ENCODE measurements at places on chromosomes 11 and 22. TPM values are rescaled to one million over a fixed set of nuclear protein-coding genes. Genes with fewer than 3 reads are reported as not detected.

GRCh38 chr11:61577383-61578118 is 3.3 kb downstream of the SYT7 start:
- no peaks in the 10 kb centered on the region for H3K36me3 ChIP-seq
- DNase-seq, result no peak
- H3K4me1 ChIP-seq, result peaks cover 3% of the 10 kb centered on the region
- no peak overlapping the region for H3K27ac ChIP-seq

DNA sequence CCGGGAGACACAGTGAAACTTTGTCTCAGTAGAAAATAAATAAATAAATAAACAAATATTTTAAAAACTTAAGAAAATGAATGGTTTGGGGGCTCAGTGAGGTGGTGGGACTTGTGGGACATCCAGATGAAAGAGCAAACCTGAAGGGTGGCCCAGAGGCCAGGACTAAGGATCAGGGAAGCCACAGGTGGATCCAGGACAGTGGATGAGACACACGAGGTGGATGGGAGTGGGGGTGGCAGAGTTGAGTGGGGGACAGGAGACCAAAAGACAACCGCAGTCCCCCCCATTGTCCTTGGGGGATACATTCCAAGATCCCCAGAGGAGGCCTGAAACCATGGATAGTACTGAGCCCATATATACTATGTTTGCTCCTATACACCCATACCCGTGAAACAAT is 7.1 kb downstream of the RFPL1 start:
- H3K4me3 ChIP-seq, result no peak overlapping the region
- H3K27ac ChIP-seq, result no peak overlapping the region
- H3K27me3 ChIP-seq, result peaks cover 2% of the 10 kb centered on the region
- H3K4me1 ChIP-seq, result no peaks in the 10 kb centered on the region

GRCh38 chr22:50729391-50730012 is 8.5 kb upstream of the ACR start:
- no peaks in the 10 kb centered on the region for H3K36me3 ChIP-seq
- H3K4me3 ChIP-seq, result no peak overlapping the region
- no peak overlapping the region for H3K27ac ChIP-seq
- no peak for DNase-seq
- no peaks in the 10 kb centered on the region for H3K27me3 ChIP-seq
- no peaks in the 10 kb centered on the region for H3K4me1 ChIP-seq

DNA sequence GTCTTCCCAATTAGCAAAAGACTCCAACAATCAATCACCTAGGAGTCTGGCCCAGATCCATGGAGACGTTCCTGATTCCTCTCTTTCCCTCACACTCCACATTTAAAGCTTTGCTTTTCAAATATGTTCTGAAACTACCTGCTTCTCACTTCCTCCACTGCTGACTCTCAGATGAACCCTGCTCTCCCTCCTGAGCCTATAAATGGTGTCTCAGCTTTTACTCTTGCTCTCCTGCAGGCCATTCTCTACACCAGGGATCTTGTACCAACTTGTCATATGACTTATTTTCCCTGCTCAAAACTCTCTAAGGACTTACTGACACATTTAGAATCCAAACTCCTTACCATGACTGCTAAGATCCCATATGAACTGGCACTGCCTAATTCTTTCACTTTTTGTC is 138.4 kb upstream of the DDI1 start:
- H3K27me3 ChIP-seq, result no peaks in the 10 kb centered on the region
- no peak overlapping the region for H3K4me3 ChIP-seq
- no peak for DNase-seq
- H3K27ac ChIP-seq, result no peak overlapping the region
- no peaks in the 10 kb centered on the region for H3K36me3 ChIP-seq

DNA sequence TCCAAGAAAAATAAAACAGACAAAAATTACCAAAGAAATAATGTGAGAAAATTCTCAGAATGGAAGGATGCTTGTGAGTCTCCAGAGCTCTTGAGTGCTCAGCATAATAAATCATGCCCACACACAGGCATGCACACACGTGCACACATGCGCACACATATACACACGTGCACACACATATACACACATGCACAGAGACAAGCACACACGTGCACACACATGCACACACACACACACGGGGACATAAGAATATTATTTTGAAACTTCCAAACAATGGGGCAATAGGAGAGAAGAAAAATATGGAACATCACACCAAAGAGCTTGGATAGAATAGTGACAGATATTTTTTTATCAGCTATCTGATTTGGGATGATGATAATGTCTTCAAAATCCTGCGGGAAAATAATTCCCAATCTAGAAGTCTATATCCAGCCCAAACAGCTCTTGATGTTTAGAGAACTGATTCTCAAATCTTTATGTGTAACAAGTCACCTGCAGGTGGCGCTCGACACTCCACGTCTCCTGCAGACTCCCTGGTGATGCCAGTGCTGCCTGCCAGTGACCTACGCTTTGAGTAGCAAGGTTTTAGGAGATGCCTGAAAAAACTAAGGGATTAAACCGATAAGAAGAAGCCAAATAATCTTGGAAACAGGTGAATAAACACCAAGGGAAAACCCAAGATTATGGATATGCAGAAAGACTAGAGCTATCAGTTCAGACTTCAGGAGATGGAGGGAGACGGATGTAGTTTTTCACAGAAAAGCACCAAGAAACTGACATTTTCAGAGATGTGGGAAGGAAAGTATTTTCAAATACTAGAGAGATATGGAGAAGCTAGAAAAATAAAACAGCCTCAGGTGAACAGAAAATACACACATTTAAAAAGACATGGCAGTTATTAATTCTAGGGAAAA is 743.6 kb downstream of the ETS1 start:
- H3K27ac ChIP-seq, result no peak overlapping the region

GRCh38 chr22:45197606-45198462 is 34.1 kb downstream of the NUP50 start:
- no peaks in the 10 kb centered on the region for H3K27me3 ChIP-seq
- H3K36me3 ChIP-seq, result no peaks in the 10 kb centered on the region
- no peaks in the 10 kb centered on the region for H3K4me1 ChIP-seq
- no peak for DNase-seq
- H3K4me3 ChIP-seq, result no peak overlapping the region

GRCh38 chr11:134070342-134070845 is 1.5 kb downstream of the JAM3 start:
- peaks cover 12% of the 10 kb centered on the region for H3K27me3 ChIP-seq
- no peaks in the 10 kb centered on the region for H3K4me1 ChIP-seq
- no peak overlapping the region for H3K27ac ChIP-seq
- H3K4me3 ChIP-seq, result peak overlapping the region; percentile 54
- H3K36me3 ChIP-seq, result no peaks in the 10 kb centered on the region
- no peak for DNase-seq

DNA sequence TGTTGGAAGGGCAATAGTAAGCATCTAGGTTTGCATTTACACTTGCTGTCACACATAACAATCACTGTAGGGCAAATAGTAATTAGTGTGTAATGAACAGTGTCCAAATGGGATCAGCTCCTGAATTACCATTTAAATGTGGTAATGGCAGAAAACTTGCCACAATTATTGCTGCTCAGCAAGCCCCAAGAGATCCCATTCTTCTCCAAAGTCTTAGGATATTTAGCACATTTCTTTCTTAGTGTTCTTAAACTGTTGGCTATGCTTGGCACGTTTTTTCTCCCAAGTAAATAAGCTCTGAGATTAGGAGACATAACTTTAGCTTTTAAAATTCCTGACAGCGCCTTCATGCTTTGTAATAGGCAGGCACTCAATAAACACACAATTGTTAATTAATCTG is 1037.0 kb downstream of the DLG2 start:
- H3K4me1 ChIP-seq, result no peaks in the 10 kb centered on the region
- no peaks in the 10 kb centered on the region for H3K36me3 ChIP-seq
- no peaks in the 10 kb centered on the region for H3K27me3 ChIP-seq

UCP3 gene
- 2.7 TPM for total RNA-seq

DNA sequence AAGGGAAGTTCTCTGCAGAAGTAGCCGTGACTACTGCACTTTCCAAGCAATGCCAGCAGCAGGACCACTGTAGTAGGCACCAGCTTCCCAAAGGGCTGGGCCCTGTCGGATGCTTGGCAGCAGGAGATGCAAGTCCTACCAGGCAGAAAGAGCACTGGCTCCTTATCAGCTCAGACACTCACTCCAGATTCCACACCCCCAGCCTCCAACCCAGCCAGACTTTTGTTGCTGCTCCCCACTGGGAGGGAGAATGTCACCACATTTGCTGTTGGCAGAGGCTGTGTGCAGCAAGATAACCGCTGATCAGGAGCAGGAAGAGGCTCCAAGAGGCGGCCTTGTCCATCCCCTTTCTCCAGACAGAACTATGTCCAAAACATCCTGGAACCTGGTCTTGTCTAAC is 118.7 kb downstream of the C11orf58 start:
- no peaks in the 10 kb centered on the region for H3K4me1 ChIP-seq
- no peaks in the 10 kb centered on the region for H3K36me3 ChIP-seq
- no peaks in the 10 kb centered on the region for H3K27me3 ChIP-seq
- no peak overlapping the region for H3K4me3 ChIP-seq
- DNase-seq, result no peak

THRSP gene
- not detected for total RNA-seq

DNA sequence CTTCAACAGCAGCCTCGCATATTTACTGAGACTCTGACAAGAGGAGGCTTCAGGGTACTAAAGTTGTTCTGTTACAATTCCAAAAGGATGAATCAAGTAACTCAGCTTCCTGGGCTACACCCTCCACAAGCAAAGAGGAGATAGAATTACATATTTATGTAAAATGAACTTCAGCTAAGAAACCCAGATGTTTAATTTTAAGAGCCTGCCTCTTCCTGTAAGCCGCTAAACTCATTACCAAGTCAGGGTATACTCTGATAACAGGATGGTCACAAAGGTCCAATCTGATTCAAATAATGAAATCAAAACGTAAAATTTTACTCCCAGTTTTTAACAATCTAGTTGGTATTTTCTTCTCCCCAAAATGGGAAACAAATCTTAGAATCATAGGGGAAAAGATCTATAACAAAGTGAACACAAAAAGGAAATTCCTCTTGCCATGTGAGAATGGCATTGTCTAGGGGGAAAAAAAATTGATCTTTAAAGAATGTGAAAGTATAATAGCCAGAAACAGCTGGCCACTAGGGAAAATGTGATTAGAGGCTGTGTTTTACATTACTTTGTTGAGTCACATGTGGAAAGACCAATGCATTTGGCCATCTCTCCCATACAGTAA is 30.9 kb downstream of the CHEK2 start:
- H3K4me3 ChIP-seq, result no peak overlapping the region
- peaks cover 31% of the 10 kb centered on the region for H3K4me1 ChIP-seq
- no peaks in the 10 kb centered on the region for H3K36me3 ChIP-seq
- DNase-seq, result no peak
- peak overlapping the region; percentile 85 for H3K27ac ChIP-seq

DNA sequence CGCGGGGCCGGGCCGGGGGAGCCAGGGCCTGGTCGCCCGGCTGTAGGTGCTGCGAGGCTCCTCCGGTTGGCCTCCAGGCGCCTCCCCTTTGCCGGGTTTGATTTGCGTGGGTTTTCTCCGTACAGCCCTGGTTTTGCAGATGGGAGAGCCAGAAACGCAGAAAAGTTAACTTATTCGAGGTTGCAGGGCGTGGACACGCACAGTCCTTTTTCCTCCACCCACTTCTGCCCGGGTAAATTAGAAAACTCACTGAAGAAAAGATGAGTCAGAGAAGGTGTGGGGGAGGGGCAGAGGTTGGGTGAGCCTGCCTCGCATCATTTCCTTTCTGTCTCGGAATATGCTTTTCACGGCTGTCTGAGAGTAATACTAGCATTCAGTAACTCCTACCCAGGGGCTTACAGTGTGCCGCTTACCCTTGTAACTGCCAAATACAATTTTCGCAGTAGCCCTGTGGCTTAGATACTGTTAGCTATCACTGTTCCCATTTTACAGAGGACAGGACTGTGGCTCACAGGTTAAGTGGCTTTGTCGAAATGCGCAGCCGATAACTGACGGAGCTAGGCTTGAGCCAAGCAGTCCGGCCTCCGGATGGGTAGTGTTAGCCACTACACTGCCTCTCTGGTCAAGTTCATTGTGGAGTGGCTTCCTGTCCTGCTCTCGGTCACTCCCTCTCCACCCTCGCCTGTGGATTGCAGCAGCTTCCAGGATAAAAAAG is 812 bp downstream of the FADD start:
- peak overlapping the region; percentile 99 for H3K27ac ChIP-seq
- no peak for DNase-seq
- H3K4me3 ChIP-seq, result peak overlapping the region; percentile 99
- peaks cover 10% of the 10 kb centered on the region for H3K4me1 ChIP-seq
- peaks cover 36% of the 10 kb centered on the region for H3K36me3 ChIP-seq
- no peaks in the 10 kb centered on the region for H3K27me3 ChIP-seq

SLC15A3 gene
- total RNA-seq, result 60.4 TPM

- no peak overlapping the region for H3K4me3 ChIP-seq
- H3K4me1 ChIP-seq, result no peaks in the 10 kb centered on the region
- no peaks in the 10 kb centered on the region for H3K36me3 ChIP-seq
- no peaks in the 10 kb centered on the region for H3K27me3 ChIP-seq
- no peak for DNase-seq
Measured at GRCh38 chr11:45036733-45037132, 86.0 kb upstream of the TP53I11 start.

- peaks cover 40% of the 10 kb centered on the region for H3K27me3 ChIP-seq
- H3K27ac ChIP-seq, result no peak overlapping the region
- no peaks in the 10 kb centered on the region for H3K36me3 ChIP-seq
Measured at GRCh38 chr22:47632701-47633100, 870.3 kb downstream of the TBC1D22A start.

DNA sequence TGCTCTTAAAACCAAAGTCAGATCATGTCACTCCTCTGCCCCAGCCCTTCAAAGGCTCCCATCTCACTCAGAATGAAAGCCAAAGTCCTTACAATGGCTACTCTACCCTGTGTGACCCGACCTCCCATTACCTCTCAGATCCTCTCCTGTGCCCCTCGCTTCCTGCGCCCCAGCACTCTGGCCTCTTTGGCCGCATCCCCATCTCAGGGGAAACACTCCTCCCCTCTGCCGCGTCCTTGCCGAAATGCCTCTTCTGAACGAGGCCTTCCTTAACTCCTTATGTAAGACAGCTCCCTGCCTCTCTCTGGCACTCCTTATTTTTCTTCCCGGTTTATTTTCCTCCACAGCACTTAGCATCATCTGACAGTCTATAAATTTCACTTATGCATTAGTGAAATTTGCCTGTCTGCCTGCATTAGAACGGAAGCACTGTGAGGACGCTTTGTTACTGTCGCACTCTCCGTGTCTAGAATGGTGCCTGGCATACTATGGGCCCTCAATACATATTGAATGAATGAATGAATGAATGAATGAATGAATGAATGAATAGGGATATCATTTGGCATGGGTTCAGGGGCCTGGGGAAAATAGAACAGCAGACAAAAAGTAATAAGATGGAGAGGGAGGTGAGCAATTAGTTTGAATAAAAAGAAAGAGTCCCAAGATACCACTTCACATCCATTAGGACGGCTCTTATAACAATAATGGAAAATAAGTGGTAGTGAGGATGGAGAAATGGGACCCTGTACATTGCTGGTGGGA is 137.8 kb downstream of the CEP164 start:
- DNase-seq, result no peak
- no peaks in the 10 kb centered on the region for H3K36me3 ChIP-seq
- H3K27ac ChIP-seq, result no peak overlapping the region
- no peaks in the 10 kb centered on the region for H3K4me1 ChIP-seq
- H3K27me3 ChIP-seq, result no peaks in the 10 kb centered on the region
